ENCODE measurements at places on chromosomes 7 and 10.

- no peak for DNase-seq
Observed at GRCh38 chr10:132004052-132004451, 22.3 kb upstream of the BNIP3 start.

GRCh38 chr10:51668336-51668689, 31.1 kb downstream of the CSTF2T start:
- DNase-seq: no peak

DNA sequence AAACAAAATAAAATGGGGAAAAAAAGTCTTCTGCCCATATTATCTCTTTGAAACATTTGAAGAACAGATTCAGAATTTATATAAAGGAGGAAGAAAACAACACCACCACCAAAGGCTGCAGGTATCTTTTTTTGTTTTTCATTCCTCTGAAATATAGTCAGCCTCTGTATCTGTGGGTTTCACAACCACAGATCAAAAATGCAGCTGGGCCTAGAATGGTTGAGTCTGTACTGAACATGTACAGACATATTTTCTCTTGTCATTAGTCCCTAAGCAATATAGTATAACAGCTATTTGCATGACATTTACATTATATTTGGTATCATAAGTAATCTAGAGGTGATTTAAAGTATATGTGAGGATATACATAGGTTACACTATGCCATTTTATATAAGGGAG, 559.7 kb upstream of the LRRN3 start:
- no peak for DNase-seq

DNA sequence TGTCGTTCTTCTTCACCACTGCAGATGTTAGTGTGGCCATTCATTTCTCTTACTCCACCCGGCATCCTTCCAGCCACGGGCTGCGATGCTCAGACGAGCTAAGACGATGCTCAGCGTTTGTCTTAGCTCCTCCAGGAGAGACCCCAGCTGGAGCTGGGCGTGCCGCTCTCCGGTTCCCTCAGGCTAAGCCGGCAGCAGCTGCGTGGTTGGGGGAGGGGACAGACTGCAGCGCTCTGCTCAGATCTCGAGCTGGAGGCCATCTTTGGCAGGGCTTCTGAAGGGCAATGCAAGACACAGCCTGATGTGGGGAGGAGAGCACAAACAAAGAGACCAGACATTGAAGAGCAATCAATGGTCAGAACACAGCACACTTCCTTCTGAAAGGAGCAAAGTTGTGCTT, 4.8 kb downstream of the INA start:
- peak; percentile 91 for DNase-seq

DNA sequence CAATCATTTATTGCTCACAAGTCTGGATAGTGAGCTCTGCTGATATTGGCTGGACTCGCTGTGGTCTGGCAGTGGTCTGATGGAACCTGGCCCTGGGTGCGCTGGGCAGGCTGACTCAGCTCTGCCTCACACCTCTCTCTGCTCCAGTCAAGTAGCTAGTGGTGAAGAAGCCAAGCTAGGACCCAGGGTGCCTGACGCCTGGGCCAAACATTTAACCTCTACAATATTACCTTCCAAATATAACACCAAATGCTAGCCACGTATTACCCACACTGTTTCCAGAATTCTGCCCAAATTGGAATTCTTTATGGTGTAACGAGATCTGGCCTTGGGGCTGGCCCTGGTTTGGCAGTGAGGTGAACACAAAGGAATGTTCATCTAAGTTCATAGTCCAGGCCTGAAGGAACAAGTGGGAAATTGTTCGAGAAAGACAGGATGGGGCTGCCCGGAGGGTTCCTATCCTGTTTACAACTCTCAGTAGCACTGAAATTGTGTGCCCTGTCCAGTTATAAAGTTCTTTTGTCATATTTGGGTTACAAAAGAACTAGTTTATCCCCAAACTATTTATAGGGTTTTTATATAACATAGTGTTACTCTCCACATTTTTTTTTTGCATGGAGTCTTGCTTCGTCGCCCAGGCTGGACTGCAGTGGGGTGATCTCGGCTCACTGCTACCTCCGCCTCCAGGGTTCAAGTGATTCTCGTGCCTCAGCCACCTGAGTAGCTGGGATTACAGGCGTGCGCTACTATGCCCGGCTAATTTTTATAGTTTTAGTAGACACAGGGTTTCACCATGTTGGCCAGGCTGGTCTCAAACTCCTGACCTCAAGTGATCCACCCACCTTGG, 16.3 kb downstream of the OR2AE1 start:
- peak; percentile 35 for DNase-seq

DNA sequence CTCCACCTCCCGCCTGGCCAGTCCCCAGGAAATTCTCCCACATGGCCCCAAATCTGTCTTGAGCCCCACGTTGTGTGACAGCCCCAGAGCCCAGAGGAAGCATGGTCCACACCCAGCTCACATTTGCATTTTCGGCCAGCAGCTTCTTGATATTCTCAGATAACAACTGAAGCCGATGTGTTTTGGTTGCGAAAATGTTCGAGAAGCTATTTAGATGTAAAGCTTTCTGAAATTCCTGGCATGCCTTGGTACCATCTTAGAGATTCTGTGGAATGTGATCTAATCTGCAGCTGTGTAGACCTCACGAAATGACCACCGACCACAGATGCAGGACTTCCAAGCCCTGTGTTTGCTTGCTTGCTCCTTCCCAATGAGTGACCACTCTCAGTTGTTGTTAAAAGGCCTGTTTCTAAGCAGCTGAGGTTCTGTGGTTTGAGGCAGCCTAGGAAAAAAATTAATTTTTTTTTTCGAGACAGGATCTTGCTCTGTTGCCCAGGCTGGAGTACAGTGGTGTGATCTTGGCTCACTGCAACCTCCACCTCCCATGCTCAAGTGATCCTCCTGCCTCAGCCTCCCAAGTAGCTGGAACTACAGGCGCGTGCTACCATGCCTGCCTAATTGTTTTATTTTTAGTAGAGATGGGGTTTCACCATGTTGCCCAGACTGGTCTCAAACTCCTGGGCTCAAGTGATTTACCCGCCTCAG, 8.8 kb downstream of the SLC4A2 start:
- peak; percentile 69 for DNase-seq

GRCh38 chr10:28906934-28907333, 229.6 kb downstream of the BAMBI start:
- DNase-seq: no peak

- no peak for DNase-seq
Observed at GRCh38 chr10:46317889-46318288, 31.1 kb downstream of the ANTXRL start.

- DNase-seq: peak; percentile 80
Observed at GRCh38 chr10:96512524-96513304, 1.0 kb downstream of the TLL2 start.

GRCh38 chr10:133059571-133059970, 28.2 kb upstream of the ADGRA1 start:
- no peak for DNase-seq

DNA sequence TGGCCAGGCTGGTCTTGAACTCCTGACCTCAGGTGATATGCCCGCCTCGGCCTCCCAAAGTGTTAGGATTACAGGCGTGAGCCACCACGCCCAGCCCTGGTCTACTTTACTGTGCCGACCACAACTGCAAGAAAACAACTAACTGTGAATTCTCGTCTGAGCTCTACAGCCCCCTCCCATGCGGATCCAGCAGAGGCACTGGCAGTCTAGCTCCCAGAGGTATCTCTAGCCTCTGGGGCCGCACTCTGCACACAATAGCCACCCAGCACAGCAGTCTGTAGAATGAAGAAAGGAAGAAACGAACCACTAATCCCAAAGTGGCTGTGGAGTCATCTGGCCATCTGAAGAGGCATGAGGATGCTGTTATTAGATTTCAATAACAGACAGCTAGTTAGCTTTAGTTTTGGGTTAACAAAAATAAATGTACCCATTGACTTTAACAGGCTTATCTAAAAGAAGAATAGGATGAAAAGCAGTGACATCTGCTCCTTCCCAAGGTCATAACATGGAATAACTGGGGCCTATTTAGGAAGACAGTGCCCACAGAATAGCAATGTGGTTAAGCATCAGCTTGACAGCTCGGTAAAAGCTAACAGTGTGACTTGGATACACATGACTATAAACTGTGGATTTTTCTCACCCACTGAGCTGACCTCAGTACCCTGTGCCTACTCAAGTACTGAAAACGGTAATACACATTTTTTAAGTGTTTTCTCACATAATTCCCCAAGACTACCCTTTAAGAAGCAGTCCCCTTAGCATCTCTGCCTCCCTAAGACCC, 131.9 kb downstream of the TNS3 start:
- DNase-seq: no peak

- DNase-seq: no peak
Observed at GRCh38 chr7:69698109-69698825, 100.0 kb downstream of the AUTS2 start.

- no peak for DNase-seq
Observed at GRCh38 chr10:89942217-89942616, 240.8 kb downstream of the KIF20B start.

DNA sequence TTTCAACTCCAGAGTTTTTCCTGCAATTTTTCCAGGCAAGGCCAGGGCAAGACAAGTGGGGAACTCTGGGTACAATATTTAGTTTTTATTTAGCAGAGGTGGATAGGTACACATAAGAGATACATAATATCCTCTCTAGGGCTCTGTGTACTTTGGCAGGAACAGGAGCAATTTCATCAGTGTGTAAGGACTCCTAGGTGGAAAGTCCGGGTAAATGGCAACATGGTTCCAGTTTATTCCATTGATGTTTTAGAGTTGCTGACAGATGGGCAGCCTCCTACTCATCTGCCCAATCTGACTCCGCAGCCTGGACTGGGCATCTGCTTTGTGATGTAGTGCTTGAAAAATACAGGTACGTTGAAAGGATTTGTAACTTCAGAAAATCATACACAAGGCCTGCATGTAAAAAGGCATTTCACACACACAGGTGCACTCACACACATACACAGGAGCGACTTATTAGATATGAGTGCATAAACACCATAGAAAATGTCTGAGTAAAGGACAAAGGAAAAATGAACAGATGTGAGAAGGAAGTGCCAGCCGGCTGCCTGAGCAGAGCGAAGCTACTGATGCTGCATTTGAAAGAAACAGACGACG, 5.7 kb downstream of the PON1 start:
- no peak for DNase-seq

GRCh38 chr7:29825775-29826529, 19.6 kb downstream of the WIPF3 start:
- DNase-seq: no peak

Measured in SJCRH30 (cell line).